Brain (organoid and tissue), 16 donors: ENCODE measurements at places on chromosomes 12 and 14. TPM values are rescaled to one million over a fixed set of nuclear protein-coding genes. Genes with fewer than 3 reads are reported as not detected.

GRCh38 chr12:12171991-12172511, 94.8 kb downstream of the LRP6 start:
- DNase-seq = no peak

- DNase-seq = no peak
Observed at GRCh38 chr12:126558219-126558618, 1493.0 kb downstream of the AACS start.

DNA sequence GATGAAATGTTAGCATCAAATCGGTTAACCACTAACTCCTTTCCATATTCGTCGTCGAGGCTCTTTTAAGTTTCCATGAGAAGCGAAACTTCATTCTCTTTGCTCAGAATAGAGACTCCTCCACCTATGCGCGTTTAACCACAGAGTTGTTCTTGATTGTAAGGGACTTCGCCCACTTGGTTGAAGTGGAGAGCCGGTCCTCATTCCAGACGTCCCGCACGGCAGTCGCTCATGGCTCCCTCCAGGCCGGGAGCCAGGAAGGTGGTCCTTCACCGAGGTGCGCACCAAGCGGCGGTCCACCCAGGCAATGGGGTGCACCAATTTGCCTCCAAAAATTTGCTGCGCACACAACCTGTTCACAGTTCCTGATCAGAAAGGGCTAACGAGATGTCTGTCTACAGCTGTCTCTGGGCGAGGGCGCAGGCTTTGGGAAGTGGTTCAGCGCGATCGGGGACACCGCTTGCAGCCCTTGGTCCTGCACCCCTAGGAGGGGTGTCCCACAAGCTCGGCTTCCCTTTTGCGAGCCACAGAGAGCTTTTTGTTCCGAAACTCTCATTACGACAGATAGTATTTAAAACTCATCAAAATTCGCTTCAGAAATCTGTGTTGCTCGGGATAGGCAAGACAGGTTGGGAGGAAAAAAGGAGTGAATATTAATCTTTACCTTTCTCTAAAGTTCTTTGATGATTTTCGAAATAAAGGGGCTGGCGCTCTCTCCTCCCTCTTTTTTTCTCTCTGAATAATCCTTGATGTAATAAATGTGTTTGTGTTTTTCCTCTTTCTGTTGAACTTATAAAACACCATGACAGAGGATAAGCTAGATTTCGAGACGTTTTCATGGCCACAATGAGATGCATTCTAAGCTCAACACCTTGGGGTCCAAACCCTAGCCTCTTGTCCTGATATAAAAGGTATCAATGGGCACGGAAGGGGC, 6.4 kb upstream of the ALX1 start:
- peak; percentile 39 for DNase-seq

DNA sequence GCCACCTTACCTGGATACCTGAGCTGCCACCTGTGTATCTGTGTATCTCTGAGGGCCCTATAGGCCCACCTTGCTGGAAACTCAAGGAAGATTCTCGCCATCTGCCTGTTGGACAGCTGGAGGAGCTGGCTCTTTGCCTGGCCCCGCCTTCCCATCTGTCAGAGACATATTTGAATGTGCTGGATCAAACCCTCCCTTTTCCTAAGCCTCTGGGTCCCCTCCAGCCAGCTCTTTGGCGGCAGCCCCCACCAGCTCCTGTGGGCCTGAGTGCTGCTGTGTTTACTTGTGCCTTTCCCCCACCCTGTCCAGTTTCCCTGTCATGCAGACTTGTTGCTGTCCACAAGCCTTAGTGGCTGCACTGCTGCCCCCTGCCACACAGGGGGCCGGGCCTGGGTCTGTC, 55.9 kb upstream of the SRSF5 start:
- DNase-seq = peak; percentile 76

CACNA2D4 gene
- not detected for polyA plus RNA-seq

LYZ gene
- polyA plus RNA-seq = 2.7 TPM

GLS2 gene
- polyA plus RNA-seq = 6.0 TPM

NINJ2 gene
- 26.6 TPM for polyA plus RNA-seq

DNA sequence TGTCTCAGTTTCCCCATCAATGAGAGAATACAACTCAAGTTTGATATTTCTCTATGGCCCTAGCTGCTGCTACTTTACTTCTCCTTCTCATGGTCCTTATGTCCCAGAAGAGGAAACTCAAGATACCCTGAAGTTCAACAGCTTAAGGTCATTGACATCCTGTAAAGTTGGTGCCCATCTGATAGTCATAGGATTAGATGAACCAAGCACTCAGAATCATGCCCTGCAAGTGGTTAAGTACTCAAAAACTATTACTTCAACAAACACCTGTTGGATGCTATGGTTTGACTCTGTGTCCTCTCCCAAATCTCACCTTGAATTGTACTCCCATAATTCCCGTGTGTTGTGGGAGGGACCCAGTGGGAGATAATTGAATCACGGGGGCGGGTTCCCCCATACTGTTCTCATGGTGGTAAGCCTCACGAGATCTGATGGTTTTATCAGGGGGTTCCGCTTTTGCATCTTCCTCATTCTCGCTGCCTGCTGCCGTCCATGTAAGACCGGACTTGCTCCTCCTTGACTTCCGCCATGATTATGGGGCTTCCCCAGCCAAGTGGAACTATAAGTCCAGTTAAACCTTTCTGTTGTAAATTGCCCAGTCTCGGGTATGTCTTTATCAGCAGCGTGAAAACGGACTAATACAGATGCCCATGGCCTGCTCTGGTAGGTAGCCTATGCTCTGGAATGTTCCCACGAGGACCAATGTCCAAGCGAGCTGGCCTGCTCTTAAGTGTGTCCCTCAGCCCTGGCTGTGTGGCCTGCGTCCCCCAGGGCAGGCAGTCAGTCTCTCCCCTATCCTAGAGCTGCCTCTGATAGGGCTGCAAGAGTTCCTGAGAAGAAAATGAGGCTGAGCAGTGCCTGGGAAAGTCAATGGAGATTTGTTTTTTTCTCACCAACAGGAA, 18.1 kb downstream of the CAMKK2 start:
- no peak for DNase-seq

- peak; percentile 84 for DNase-seq
Observed at GRCh38 chr12:132222096-132222807, 78.0 kb downstream of the NOC4L start.

ADCY4 gene
- polyA plus RNA-seq = 1.8 TPM

GRCh38 chr14:81187832-81188522, 32.8 kb downstream of the GTF2A1 start:
- DNase-seq = no peak

POC1B gene
- polyA plus RNA-seq = 7.8 TPM

TC2N gene
- 0.20 TPM for polyA plus RNA-seq

DNA sequence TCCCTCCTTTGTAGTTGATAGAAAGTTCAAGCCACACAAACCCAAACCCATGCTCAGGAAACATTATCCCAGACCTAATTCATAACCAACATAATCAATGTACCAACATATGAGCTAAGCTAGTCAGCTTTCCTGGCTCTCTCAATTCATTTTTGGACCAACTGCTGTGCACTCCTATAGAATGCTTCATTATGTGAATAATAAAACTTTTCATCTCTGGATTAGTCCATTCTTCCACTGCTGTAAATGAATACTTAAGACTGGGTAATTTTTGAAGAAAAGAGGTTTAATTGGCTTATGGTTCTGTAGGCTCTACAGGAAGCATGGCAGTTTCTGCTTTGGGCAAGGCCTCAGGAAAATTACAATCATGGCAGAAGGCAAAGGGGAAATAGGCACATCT, 651.9 kb downstream of the RERGL start:
- DNase-seq = peak; percentile 11

ENO2 gene
- 553 TPM for polyA plus RNA-seq

DNA sequence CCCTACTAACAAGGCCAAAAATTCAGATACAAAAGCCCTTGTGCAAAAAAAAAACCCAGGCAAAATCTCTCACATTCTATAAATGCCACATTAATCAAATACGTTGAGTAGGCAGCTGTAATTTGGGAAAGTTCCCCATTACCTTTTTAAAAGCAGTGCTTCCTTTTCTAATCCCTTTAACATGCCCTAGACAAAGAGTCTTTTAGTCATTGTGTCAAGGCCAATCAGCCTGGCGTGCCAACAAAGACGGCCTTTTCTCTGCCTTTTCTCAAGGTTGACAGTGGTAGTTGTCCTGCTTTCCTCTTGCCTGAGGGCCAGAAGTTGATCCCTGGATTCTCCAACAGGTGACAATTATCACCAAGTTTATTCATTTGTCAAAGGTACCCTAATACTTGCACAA, 62.5 kb upstream of the METAP2 start:
- peak; percentile 5 for DNase-seq

DNA sequence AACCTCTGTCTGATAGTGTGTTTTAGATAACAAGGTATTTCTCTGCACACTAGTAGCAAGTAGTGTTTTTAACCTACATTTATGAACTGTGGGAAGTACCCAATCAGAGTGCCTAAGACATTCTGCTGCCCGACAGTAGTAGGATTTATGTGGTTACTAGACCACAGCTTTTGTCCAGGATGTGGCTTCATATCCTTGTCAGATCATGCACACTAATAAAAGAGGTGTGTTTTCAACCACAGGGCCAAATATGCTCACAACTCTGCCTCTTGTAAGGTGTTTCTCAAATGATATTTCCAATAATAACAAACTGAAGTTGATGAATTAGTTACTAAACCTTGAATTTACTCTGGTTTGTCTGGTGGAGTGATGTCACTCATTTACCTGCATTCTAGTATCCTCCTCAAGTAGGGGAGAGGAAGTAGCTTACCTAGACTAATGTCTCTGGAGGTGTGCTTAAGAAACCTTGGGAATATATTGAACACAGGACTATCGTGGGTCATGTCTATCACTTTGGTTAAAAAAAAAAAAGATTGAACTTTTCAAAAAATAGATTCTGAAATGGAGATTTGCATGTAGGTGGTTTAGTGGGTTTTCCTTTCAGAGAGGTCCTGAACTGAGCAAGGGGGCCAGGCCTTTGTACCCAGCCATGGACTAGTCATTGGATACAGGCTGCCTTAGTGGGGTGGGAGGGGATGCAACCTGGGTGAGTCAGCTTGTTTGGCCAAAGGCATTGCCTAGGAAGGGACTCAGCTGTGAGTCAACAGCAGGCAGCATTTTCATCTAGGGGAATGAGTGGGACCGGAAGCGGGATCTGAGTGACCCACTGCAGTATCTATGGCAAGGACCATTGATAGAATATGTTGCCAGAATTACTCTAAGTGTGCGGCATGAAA, 14.1 kb downstream of the FBXW8 start:
- no peak for DNase-seq

ADGRD1 gene
- polyA plus RNA-seq = 2.9 TPM

EFS gene
- 74.9 TPM for polyA plus RNA-seq

GRCh38 chr14:20631880-20632389, 9.6 kb downstream of the OR6S1 start:
- no peak for DNase-seq
